ENCODE measurements at places on chromosomes 4 and X.
A peak's percentile ranks its signal among the peaks of the same experiment; 100 is the strongest.

DNA sequence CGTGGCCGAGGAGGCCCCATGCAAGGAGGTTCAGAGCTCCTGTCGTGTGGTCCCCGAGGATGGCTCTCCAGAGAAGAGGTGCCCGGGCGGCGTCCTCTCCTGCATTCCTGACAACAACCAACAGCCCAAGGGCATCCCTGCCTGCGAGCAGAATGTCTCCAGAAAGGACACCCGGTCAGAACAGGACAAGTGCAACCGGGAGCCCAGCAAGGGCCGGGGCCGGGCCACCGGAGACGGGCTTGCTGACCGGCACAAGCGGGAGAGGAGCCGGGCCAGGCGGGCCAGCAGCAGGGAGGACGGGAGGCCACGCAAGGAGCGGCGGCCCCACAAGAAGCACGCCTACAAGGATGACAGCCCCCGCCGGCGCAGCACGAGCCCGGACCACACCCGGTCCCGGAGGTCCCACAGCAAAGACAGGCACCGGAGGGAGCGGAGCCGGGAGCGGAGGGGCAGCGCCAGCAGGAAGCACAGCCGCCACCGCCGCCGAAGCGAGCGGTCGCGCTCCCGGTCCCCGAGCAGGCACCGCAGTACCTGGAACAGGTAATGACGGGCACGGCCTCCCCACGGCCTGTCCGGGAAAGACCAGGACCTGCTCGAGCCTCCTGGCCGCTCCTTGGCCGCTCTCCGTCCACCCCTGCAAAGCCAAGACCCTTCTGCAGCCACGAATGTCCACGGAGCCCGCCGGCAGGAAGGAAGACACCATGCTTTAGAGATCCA lies 9.8 kb downstream of the AKAP17A start:
- no peak for DNase-seq

DNA sequence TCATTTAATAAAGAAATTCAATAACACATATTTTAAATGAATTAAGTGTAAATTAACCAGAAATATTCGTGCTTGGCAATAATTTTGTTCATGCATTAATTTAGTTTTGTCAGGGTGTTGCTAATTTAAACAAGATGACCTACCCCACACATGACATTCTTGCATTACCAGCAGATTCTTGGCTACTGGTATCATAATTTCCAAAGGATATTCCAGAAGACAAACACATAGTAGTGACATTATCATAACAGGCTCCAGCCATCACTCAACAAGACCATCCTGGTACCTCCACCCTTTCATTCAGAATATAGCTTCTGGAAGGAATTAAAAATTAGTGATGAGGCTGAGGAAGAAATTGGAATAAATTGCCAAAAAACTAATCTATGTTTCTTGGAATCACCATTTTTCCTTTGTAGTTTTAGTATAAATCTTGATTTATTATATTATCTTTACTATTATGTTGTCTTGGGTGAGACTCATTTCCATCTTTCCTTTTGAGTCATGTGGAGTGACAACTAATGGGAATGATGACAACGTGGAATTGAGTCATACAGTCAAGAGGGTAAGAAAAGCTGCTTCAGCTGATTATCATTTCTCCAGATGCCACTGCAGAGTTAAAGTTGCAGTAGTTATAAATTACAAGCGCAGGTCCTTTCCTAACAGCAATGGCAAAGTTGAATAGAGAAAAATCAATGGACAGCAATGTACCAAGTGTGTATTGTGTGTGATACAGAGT lies 30.9 kb upstream of the HHIP start:
- DNase-seq: no peak

DNA sequence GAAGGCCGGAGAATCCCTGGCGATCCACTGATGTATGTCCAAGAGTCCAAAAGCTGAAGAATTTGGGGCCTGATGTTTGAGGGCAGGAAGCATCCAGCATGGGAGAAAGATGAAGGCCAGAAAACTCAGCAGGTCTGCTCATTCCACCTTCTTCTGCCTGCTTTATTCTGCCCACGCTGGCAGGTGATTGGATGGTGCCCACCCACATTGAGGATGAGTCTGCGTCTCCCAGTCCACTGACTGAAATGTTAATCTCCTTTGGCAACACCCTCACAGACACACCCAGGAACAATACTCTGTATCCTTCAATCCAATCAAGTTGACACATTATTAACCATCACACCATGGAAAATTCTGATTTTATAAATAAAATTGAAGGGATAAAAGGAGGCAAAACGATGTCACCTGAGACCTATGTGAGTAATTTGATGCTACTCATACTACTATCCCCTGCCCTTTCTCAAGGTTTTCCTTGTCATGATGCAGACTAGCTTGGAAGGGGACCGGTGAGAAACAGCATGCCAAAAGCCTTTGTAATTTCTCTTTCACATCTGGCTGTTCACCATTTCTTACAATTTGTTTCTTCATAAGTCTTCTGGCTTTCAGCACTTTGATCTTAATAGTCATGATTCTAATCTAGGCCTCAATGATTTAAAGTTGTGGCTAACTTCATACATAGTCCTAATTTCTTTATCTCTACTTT lies 9.7 kb upstream of the PYURF start:
- no peak for DNase-seq

- DNase-seq: no peak
Measured at GRCh38 chrX:46713672-46714490, 45.0 kb downstream of the SLC9A7 start.

DNA sequence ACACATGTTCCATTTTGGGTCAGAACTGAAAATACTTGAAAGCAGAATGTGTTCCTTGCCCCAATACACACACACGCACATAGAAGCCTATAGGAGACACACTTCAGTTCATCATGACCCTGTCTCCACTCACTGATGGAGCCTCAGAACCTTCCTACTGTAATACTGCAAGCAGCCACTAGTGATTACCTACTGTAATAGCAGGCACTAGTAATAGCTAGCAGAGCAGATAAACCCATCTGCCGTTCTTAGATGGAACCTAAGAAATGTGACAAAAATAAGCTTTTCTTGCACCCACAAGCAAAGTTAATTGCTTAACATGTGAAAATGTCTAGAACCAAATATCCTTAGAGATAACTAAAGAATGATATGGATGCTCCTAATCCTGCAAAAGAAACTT lies 13.6 kb downstream of the AMTN start:
- DNase-seq: no peak

- peak; percentile 39 for DNase-seq
Measured at GRCh38 chr4:5636766-5637670, 71.3 kb downstream of the EVC2 start.

GRCh38 chrX:12791257-12792228 lies at the start of gene PRPS2:
Gene PRPS2 (plus strand): TSS chrX:12791412. CDS start chrX:12791498, 86 bp downstream.
- peak; percentile 35 for DNase-seq

DNA sequence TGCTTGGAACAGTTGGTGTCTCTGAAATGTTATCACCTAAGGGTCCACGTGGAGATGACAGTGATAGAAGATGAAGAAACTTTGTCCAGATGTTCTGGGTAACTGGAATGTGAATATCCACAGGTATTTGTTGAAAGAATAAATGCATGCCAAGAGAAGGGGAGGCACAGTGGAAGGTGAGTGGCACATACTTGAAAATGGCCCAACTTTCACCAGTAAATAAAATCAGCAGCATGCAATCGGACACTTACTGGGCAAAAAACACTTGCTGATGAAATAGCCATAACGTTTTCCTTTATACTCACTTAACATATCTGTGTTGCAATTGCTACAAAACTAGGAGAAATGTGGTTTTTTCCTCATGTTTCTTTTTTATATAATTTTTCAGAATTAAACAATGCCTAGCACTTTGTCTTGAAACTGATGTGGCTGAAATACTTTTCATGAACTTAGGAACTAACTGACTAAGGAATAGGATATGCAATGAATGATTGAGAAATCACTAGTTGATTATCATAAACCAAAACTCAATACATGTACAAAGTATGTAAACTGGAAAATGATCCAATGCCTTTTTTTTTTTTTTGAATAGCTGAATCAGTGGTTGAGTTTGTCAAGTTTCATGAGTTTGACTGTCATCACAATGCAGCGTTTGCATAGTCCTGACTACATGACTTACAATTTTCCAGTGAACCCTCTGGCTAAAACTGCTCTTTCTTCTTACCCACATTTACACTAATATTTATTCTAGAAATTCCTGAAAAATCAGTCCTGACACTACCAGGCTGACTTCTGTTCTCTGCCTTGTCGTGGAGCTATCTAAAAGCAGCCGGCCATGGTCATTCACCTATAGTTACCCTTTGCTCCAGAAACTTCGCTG lies 127.4 kb downstream of the CPE start:
- no peak for DNase-seq

DNA sequence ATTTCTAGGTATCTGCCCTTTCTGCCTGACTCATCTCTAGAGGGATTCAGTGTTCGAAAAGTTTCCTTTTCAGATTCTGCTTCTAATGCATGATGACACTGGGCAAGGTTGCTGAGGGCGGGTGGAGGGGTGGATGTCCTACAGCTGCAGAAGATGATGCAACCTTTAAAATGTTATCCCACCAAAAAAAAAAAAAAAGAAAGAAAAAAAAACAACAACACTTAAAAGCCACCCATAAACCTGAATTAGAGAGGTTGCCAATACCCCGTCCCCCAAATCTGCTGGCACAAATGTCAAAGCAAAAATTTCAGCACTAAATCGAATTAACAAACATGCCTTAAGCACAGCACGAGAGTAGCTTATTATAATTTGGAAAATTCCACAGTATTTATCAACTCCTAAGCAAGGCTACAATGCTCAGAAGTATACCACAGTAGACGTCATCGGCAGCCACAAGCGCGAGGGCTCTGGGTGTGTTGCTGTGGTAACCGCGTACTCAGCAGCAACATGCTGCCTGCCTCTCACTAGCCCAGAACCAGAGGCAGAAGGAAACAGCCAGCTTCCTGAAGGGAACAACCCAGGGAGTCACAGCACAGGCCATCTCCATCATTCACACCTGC lies 167.5 kb upstream of the MAP3K15 start:
- DNase-seq: no peak

DNA sequence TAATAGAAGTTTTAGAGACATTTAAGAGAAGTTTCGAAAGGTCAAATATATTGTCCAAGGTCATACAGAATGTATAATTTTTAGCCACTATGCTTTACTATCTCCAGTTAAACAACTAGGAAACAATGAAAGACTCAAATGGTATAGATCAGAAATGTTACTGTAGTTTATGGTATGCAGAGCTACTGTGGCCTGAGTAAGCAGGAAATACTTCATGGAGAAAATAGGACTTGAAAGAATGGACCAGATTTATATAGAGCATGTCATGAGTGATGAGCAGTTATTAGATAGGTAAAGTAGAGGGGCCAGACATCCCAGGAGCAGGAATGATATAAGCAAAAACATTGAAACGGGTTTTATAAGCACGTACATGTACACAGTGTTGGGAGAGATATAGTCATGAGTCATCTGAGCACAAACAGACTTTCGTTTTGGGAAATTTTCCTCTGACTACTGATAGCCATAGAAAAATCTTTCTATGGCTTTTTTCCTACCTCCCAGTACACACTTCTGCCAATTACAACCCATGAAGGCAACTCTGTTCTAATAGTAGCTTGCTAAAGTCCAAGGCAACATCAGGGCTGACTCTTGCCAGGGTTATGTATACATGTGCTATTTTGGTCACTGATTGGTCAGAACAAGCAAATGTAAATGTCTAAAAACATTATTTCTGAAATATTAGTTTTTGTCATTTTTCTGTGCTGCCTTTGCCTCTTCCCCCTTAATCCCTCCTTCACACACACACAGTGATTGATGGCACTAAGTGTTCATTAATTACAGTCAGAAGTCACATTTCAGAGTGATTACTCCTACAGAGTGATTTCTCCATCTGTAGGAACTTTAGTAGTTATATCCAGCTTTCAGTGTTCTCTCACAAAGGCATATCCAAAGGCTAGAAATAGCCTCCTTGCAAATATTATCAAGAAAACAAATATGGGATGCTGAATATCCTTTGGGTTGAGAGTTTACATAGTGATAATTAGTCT lies 198.7 kb downstream of the ENOX2 start:
- DNase-seq: no peak

DNA sequence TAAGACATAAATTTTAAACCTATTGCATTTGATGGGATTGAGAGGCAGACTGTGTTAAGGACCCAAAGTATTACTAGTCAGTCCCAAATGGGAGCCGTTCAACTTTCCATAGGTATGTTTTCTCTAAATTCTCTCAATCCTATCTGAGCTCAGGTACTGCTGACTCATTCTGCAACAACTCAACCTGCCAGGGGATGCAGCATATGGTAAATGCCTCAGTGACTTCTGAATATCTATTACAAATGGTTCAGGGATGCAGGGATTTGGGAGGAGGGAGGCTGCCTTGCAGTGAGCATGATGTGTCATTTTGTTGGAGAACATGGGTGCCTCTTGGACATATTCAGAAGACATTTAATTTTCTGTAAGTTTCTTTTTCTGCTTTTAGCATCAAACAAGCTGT lies 97.3 kb downstream of the HDAC8 start:
- DNase-seq: no peak

GRCh38 chrX:149650162-149650561 lies 18.6 kb upstream of the TMEM185A start:
- no peak for DNase-seq

DNA sequence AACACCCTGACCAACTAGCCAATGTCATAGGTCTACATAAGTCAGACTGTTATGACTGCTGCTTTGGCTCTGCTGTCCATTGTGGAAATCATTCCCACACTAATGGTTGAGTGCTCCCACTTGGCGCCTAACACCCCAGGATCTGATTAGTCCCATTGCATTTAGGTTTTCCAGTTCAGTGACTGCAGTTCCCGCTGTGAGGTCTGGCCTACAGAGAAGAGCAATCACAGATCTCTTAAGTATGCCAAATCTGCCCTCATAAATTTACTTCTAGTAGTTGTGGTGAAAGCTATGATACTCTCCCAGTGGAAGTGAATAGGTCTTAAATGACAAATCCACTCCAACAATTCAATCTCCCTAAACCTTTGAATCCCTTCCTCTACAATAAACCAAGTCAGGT lies 77.3 kb upstream of the IL2 start:
- DNase-seq: no peak

DNA sequence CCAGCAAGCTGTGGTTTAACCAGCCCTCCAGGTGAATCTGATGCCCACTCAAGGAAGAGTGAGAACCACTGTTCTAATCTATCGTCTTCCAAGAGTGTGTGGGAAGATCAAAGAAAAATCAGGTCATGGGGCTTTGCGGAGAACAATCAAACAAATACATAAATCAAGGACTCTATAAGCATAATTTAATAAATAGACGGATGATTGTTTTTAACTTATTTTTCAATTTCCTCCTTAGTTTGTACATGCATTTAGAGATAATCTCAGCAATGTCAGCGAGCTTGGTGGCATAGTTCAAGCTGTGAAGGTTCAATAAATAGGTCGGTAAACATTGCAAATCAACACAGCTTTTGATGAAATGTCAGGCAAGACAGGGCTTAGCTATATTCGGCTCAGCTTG lies 84.9 kb downstream of the DMD start:
- DNase-seq: no peak

Measured in NCI-H748 treated with DMSO at 0.1 percent for 48 hours (cell line).